ENCODE measurements at places on chromosomes 7 and 10.

DNA sequence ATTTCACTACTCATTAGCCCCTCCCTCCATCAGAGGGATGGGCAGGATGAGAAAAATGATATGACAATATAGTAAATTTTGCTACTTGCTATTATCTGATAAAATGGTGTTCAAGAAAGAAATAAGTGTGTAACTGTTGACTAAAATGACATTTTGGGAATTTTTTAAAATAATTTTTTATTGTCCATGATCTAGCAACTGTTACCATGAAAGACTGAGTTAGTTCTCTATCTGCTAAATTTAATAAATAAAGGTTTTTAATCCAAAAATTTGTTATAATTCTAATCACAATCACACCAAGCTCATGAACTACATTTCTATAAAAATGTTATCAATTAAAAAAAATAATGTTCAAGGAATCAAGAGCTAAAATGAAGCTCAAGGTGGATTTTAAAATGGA is 28.7 kb upstream of the EPC1 start:
- DNase-seq, result no peak

- DNase-seq, result no peak
Observed at GRCh38 chr7:4606797-4607196, 75.3 kb upstream of the FOXK1 start.

- DNase-seq, result no peak
Observed at GRCh38 chr10:93697207-93697606, 5.2 kb downstream of the FRA10AC1 start.

GRCh38 chr7:2477447-2478398 is 1.5 kb upstream of the GRIFIN start:
- DNase-seq, result no peak

DNA sequence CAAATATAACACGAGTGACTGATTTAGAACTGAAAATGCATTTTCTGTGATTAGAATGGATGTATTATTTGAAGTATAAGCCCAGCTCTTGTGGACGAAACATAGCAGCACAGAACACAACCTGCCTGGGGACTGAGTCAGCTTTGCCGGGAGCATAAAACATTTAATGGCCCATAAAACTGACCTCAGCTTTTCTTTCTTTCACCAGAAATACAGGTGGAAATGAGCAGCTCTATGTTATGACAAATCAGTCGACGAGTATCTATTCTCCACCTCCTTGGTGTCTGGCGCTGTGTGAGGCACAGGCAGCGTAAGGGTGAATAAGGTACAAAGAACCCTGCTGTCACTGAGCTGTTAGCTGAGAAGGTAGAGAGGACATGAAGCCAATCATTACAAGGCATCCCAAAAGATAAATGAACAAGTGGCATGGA is 471.6 kb upstream of the AKR1E2 start:
- DNase-seq, result no peak

GRCh38 chr7:117114272-117114671 is 161.0 kb downstream of the ST7 start:
- DNase-seq, result no peak

- DNase-seq, result no peak
Observed at GRCh38 chr10:95478935-95479334, 82.2 kb downstream of the SORBS1 start.

DNA sequence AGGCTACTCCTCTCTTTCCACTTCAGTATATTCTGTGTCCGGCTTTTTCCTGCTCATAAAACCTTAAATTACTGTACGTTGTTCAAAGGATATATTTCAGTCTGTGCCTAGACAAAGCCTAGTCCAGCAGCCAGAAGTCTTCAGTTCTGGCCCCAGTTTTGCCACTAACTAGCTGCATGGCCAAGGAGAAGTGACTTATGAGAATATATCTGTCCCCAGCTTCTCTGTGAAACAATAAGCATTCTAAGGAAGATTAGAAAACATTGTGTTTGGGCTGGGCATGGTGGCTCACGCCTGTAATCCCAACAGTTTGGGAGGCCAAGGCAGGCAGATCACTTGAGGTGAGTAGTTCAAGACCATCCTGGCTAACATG is 105.0 kb upstream of the HDAC9 start:
- DNase-seq, result no peak

- DNase-seq, result no peak
Observed at GRCh38 chr10:121085367-121085766, 234.2 kb downstream of the WDR11 start.

DNA sequence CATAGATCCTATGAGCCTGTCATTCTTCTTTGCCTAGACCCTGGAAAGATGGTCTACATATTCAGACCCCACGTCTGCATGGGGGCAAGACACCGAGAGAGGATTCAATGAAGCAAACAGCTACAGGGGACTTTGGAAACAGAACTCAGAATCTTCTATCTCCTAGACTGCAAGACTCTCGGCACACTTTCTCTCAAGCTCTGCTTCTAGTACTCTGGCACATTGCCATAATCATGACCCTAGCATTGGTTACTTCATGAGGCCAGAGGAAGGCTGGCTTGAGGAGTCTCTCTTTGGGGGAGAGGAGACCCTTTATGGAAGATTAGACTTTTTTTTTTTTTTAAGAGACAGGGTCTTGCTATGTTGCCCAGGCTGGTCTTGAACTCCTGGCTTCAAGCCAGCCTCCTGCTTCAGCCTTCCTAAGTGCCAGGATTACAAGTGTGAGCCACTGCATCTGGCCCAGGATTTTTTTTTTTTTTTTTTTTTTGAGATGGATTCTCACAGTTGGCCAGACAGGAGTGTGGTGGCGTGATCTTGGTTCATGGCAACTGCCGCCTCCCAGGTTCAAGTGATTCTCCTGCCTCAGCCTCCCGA is 20.7 kb downstream of the CCDC3 start:
- DNase-seq, result no peak

DNA sequence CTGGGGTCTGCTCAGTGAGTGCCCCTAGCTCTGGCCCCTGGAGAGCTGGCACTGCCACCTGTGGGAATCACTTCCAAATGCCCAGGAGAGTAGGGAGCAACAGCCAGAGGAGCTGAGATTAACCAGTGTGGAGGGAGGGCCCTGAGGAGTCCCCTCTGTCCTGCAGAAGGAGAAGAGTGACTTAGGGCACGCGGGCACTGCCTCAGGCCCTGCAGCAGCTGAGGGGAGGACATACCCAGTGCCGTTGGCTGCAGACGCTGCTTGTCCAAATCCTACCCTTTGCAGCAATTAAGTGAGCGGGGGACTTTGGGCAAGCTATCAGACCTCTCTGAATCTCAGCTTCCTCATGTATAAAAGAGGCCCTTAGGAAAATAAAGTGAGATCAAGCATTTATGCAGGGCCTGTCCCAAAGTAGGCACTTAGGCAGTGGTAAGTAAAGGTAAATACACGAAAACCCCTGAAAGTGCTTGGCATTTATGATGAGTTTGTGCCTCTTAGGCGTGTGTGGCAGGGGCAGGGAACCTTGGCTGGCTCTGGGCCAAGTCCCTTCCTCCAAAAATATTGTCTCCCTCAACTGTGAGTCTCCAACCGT is 16.9 kb downstream of the PRF1 start:
- no peak for DNase-seq

DNA sequence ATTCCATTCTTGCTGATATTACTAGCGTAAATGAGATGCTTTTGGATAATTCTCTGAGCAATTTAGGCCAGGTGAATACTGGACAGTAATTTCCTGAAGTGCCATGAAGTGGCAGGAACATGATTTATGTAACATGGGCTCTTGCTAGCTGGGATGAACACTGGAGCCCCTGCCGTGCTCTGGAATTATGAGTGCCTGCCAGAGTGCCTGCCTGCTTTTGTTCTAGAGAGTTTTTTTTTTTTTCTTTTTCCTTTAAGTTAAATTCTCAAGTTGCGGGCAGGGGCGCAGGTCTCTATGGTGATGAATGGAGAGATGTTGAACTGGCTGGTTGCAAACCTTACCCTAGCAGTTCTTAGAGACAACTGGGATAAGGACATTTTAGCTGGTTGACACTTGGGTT is 165.9 kb downstream of the AUTS2 start:
- no peak for DNase-seq

DNA sequence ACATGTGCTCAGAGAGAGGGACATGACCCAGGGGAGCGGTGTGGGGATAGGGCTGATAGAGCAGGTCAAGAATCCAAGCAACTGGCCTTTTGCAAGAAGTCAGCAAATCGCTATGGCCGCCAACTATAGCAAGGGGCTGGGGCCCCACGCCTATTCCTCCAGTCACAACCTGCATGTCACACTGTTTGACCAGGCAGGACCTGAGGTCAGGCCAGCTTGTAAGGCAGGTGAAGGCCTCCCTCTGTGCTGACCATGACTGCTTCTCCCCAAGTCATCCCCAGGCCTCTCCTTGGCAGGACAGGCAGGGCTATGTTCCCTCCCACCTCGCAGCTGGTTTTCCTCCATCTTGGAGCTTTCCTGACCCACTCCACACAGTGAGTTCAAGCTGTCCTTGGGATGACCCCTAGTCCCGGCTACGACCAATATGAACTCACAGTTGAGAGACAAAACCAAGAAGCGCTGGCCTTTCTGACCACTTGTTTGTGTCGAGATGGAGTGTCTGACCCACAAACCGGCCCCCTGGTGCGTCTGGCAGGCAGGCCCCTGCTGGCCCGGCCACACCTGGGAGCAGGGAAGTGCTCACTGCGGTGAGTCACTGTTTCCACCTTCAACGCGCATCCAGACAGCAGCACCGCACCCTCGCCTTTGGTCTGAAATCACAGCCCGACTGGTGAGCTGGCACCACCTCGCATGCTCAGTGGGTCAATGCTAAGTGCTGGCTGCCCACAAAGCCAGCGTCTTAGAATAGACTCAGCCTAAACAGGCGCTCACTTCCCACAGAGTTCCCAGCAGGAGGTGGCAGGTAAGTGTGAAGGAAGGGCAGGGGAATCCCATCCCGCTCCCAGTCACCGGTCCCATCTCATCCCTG is 81.4 kb downstream of the VWA2 start:
- DNase-seq, result no peak

GRCh38 chr10:72056113-72056512 is 32.2 kb downstream of the SPOCK2 start:
- DNase-seq, result no peak

GRCh38 chr7:148204639-148205304 is 385.8 kb upstream of the C7orf33 start:
- no peak for DNase-seq

DNA sequence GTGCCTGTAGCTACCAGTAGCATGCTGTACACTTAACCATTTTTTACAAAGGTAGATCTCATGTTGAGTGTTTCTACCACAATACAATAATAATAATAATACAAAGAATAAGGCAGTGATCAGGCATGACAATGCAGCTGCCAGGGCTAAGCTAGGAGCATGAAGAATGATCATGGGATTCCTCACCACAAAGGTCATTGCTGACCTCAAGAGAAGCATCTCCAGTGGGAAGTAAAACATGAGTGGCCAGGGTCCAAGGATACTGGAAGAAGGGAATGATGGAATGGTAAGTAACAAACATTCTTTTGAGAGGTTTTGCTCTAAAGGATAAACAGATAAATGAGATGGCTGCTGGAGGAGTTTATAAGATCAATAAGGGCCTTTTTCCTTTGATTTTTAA is 591.1 kb downstream of the TNS3 start:
- DNase-seq, result no peak

GRCh38 chr10:59960751-59961150 is 54.4 kb upstream of the CCDC6 start:
- no peak for DNase-seq

- no peak for DNase-seq
Observed at GRCh38 chr10:9038146-9038714, 983.7 kb downstream of the GATA3 start.

- DNase-seq, result no peak
Observed at GRCh38 chr10:4270116-4270515, 485.1 kb upstream of the KLF6 start.

GRCh38 chr10:132506711-132507408 is 30.7 kb upstream of the INPP5A start:
- no peak for DNase-seq

- DNase-seq, result no peak
Observed at GRCh38 chr10:116993610-116994009, 11.4 kb downstream of the SHTN1 start.

DNA sequence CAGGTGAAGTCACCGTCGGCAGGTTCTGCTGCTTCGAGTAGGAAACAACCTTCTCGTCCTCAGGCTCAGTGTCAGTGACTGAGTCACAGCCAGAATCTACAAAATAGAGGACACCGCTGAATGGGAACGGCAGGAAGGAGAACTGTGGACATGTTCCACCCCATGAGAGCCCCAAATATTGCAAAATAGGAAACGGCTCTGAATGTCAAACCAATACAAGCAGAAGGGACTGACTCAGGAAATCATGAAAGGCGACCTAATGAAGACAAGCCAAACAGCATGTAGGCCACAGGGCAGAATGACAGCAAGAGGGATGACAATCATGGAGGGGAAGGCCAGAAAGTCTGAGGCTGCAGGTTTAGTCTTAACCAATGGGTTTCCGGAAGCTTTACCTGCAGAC is 63.5 kb downstream of the PIK3AP1 start:
- no peak for DNase-seq

- no peak for DNase-seq
Observed at GRCh38 chr7:101911800-101912715, 94.6 kb downstream of the CUX1 start.

DNA sequence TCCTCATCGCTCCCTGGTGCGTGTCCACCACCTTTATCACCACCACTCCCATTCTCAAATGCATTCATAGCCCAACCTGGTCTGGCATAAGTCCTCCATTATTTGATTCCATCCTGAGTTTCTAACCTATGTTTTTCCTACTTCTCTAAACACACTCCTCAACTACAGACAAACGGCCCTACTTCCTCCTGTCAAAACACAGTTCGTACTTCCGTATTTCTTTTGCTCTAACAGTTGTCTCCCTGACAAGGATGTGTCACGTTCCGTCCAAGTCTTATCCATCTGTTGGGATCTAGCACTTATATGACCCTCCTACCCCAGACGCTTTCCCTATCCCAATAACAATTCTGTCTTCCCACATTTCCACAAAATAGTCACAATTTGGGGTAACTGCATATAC is 46.8 kb downstream of the DOCK4 start:
- no peak for DNase-seq

DNA sequence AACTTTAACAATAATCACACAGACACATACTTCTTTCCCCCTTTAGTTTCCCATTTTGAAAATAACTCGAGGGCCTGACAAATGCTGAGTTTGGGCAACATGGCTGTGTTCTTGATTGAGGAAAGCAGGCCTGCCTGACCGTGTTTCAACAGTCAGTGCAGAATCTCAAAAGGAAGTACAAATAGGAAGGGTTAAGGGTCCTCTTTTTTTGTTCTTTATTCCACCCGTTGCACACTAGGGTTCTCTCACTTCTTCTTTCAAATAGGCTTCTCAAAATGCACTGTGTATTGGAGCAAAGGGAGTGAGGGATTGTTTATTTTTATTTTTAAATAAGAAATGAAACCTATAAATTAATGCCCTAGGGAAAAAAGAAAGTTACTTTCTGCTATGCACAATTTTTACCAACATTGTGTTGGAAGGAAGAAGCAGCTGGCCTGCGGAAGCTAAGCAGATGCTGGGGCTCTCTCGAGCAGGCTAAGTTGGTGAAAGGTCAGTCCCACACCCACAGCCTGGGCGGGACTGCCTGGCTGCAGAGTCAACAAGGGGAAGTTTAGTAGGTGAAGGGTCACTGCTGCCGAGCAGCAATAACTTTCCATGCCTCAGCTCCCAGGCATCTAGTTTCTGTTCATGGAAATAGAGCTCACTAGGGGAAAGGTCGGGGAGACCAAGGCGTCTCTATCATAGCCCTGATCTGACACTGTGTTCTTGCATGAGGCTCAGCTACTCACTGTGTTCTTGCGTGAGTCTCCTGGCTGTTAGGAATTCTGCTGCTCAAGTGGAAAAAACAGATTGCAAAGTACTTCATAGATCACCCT is 12.2 kb upstream of the PDK4 start:
- DNase-seq, result peak; percentile 13

Data from NCI-H2171 (cell line).